ENCODE measurements at places on chromosomes 12 and 14. TPM values are rescaled to one million over a fixed set of nuclear protein-coding genes. Genes with fewer than 3 reads are reported as not detected.

The CTSG gene
- 0.26 TPM for polyA plus RNA-seq

The AHSA1 gene
- 82.6 TPM for polyA plus RNA-seq

The SERPINA9 gene
- polyA plus RNA-seq = not detected

The CLEC1B gene
- not detected for polyA plus RNA-seq

The MCRS1 gene
- 42.7 TPM for polyA plus RNA-seq

The TMEM233 gene
- 1.5 TPM for polyA plus RNA-seq

The LPAR5 gene
- 0.11 TPM for polyA plus RNA-seq

The TRIM9 gene
- 1.0 TPM for polyA plus RNA-seq

The RD3L gene
- polyA plus RNA-seq = not detected

The MMAB gene
- polyA plus RNA-seq = 37.1 TPM

The DENR gene
- 31.2 TPM for polyA plus RNA-seq
